Urinary bladder (tissue), 4 donors: ENCODE measurements at places on chromosomes 1 and 21.

DNA sequence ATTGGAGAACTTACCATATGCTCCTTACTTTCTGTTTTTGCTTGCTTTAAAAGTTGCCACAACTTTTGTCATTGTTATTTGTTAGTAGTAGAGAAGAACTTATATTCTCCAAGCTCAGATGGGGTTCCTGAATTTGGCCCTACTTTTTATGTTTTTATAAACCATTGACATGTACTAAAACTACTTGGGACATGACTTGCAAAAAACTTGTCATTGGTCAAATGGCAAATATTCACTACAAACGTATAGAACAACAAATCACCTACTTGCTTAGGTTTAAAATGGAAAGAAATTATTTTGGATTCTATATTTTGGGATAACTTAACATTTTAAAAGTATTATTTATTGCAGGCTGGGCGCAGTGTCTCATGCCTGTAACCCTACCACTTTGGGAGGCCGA, 32.7 kb downstream of the PIGP start:
- DNase-seq: no peak

DNA sequence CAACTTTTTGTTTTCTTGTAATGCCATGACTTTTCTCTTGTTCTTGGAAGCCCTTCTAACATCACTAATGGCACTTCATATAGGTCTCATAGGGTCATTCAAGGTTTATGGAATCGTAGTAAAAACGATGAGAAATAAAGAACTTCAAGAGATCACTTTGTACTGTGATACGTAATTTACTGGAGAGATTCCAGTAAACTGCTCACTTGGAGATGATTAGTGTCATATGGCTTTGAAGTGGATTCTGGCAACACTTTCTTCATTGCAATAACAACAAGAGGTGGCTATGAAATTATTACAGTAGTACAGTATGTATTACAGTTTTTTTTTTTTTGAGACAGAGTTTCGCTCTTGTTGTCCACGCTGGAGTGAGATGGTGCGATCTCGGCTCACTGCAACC, 103.4 kb downstream of the RUSC1 start:
- DNase-seq: no peak

DNA sequence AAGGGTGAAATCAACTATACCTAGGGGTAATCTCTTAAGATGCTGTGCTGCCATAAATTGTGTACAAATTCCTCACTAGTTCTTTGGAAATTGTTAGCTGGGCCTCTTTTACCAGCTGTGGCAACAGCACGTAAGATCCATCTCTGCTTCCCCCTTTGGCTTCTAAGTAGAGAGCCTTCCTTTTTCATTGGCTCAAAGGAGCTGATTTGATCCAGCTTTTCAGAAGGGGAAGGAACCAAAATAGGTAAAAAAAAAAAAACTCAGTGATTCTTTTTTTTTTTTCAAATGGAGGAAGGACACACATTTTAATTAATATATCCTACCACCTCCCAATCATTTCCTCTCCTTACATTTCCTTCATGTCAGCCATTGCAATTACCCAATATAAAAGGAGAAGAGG, 4.0 kb upstream of the RCAN1 start:
- no peak for DNase-seq

DNA sequence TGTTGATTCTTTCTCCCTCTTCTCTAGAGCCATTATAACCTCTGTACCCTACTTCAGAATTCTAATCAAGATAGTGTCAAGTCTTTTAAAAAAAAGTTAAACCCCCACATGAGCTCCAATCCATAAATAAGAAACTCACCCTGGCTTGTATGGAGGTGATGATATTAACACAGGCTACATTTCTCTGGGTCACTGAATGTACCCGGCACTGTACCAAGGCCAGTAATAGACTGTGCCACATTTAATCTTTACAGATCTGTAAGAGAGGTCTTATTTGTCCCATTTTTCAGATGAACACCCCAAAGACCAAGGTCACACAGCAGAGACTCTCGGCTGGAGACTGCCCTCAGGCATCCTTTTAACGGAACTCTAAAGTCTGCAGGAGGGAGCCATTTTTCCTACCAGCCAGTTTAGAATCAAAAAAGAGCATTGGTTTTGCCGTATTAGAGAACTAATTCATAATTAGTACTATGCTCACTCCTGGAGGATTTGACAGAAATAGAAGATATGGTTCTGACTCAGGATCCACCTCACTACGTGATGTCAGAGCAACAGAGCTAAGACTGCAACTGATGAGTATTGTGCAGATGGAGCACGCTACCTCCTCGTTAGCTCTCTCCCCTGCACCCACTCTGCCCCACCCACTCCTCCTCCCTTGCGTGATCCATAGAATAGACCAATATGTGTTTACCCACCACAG, 217.2 kb upstream of the HOOK1 start:
- no peak for DNase-seq

- DNase-seq: no peak
These were observed 699 bp downstream of the ECHDC2 start for GRCh38 chr1:52920791-52921291.

- DNase-seq: no peak
These were observed 47.2 kb upstream of the VANGL1 start for GRCh38 chr1:115594600-115594999.

DNA sequence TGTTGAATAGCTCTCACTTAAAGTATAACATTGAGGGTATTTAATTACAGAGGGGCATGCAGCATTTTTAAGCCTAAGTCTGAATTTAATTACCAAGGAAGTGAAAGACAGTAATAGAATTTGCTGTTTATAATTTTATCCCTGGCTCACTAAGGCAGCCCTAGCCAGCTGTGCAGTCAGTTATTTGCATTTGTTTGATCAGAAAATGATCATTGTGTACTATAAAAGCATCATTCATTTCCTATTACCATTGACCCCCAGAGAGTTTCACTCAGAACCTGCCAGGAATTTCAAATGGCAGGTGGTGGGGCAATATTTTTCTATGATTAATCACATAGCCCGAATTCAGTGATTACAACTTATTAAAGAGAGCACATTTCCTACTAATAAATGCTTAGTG, 277.1 kb upstream of the KAZN start:
- no peak for DNase-seq

- no peak for DNase-seq
These were observed 103.4 kb upstream of the TIAM1 start for GRCh38 chr21:31447505-31447904.

GRCh38 chr1:114208106-114208505, 54.4 kb upstream of the SYT6 start:
- DNase-seq: no peak

- DNase-seq: no peak
These were observed 14.0 kb downstream of the FAAP20 start for GRCh38 chr1:2180297-2181245.

DNA sequence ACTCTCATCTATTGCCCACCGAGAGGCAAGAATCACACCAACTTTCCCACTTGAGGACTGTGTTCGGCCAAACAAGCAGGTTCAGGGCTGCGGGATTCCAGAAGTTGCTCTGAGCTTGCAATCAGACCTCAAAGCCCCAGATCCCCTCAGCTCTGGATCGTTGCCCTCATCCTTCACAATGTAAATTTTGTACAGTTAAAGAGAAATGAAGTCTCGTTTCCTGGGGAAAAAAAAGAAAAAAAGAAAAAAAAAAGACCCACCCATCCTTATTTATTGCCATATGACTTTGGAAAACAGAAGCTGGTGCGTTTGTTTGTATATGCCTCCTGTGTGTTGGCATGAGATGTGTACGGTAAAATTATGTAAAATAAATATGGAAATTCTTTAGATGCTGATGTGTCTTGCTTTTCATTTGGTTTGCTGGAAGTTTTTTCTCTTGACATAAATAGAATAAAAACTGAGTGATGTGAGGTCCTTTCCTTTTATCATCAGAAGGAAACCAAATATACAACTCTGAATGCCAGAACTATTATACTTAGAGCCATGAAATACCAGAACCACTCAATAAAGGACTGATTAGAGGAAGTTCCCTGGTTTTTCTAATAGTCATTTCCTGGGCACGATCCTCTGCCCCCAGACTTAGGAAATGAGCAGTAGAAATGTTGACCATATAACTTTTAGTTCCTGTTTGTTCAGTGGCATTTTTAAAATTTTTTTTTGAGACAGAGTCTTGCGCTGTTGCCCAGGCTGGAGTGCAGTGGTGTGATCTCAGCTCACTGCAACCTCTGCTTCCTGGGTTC, 48.7 kb downstream of the LHX4 start:
- no peak for DNase-seq

- no peak for DNase-seq
These were observed 90.5 kb downstream of the LAMC2 start for GRCh38 chr1:183276386-183277080.

GRCh38 chr1:111032295-111032897, 68.7 kb upstream of the LRIF1 start:
- DNase-seq: no peak

DNA sequence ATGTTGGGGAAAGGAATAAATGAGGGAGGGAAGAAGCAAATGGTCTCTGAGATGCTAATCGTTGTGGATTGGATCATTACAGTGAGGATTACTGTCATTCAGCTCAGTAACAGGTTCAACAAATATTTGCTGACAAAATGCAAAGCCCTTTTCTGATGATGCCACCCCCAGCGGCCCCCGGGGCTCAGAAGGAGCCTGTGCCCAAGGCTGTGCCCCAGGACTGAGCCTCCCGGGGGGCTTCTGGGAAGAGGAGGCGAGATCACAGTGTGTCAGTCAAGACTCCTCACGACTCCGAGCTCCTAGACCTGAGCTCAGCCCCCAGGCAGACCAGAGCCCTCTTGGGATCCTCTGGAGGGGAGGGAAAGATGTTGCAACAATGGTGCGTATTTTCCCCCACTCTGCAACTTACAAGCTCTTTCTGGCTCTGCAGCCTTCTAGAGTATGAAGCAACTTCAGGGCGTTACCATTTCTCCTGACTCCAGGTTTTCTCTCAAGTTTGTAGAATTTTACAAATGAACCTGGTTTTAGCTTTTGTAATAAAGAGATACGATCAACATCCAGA, 20.8 kb downstream of the EPHA8 start:
- DNase-seq: no peak

DNA sequence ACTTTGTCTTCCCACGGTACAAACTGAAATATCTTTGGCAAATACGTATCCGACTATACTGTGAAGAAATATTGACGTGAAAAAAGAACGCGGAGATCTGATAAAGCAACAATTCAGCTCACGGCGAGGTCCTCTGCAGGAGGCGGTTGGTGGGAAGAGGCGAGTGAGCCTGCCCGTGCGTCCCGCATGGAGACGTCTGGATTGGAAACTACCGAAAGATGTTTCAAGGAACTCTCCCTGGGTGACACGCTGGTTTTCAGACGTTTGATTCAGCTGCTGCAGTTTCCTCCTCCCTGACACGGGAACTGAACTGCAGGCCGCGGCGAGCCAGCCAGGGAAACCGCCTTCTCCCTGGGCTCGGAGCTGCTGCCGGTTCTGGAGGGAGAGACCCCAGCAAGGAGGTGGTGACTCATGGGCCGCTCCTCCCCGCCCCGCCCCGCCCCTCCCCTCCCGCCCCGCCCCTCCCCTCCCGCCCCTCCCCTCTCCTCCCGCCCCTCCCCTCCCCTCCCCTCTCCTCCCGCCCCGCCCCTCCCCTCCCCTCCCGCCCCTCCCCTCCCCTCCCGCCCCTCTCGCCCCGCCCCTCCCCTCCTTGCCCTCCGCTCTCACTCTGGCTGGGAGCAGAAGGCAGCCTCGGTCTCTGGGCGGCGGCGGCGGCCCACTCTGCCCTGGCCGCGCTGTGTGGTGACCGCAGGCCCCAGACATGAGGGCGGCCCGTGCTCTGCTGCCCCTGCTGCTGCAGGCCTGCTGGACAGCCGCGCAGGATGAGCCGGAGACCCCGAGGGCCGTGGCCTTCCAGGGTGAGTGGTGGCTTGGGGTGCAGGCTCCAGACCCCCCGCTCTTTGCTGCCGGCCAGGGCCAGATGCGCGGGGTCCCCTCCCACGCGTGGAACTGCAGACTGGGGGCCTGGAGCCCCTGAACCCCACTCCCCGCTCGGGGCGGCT, at the start of gene COL6A1:
Gene COL6A1, plus strand, starts transcription at position 620 of the 941 bp plus-strand sequence. Its CDS starts 81 bp downstream, at position 701.
- DNase-seq: no peak

DNA sequence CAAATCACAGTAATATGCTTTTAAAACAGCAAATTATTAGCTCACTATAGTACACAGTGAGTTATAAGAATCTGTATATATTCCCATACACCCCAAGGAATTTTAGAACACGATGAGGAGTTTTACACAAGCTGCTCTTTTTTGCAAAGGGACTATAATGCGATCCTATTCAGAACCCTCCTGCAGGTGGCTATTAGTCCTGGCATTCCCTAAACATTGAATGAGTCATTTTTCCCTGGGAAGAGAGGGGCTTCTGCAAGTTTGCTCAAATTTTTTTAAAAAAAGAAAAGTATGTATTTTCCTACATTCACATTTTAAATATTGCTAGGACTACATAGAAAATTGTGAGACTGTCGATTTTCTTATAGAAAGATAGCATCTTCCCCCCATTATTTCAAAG, 106.3 kb downstream of the COL11A1 start:
- no peak for DNase-seq

GRCh38 chr1:64171797-64172281, 31.6 kb upstream of the UBE2U start:
- no peak for DNase-seq

GRCh38 chr21:46219591-46220239, 8.9 kb downstream of the LSS start:
- DNase-seq: no peak

DNA sequence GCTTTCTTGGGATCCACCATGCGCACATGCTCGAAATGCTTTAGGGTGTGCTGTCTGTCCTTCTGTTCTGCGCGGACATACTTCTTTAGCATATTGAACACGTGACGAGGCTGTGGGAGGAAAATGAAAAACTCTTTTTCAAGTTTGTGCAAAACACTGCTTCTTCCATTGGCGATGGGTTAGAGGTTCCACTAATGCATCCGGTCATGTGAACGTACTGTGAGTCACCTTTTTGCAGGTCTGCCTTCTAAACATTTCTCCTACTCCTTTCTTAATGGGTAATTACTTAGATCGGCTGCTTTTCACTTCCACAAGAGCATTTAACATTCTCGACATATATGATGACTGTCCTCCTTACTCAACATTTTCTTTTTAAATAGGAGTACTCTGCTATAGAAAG, 214.9 kb downstream of the APP start:
- DNase-seq: no peak

DNA sequence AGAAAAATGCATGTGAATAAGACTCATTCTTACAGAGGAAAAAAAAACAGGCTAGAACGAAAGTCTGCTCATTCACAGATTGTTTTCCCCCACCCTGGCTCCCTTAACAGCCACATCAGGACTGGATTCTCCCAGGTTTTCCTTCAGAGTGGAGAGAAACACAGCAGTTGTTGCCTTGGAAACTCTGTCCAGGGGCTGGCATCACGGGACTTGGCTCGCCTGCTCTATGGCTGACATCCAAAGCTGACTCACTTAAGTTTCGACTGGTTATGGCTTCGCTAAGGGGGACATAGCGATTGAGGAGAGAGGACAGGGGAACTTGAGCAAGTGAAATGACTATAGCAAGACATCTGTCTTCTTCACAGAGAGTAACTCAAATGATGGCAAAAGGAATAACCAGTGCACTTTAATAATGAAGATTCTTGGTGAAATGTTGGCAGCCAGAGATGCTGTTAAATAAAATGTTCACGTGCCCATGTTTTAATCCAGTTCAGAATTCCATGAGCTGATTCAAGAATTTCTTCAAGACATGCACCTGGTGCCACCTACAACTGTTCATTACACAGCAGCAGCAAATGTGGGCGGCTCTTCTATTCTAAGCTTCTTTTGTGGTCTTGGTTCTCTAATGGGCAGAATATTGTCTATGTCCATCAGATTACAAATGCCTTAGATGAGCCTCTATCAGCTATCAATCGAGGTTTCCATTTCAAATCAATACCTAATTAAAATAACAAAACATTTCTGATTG, 21.8 kb downstream of the MIS18A start:
- DNase-seq: peak; percentile 80

GRCh38 chr1:3895279-3895950, 4.7 kb downstream of the C1orf174 start:
- DNase-seq: no peak

- DNase-seq: no peak
These were observed 12.5 kb downstream of the RWDD3 start for GRCh38 chr1:95246511-95246910.
